ENCODE measurements at places on chromosomes 12 and 14.
A peak's percentile ranks its signal among the peaks of the same experiment; 100 is the strongest.

- no peak overlapping the region for H3K27ac ChIP-seq
- H3K36me3 ChIP-seq, result no peaks in the 10 kb centered on the region
- peaks cover 12% of the 10 kb centered on the region for H3K4me1 ChIP-seq
- no peak for DNase-seq
These were observed 119.2 kb downstream of the AACS start for GRCh38 chr12:125184213-125184967.

DNA sequence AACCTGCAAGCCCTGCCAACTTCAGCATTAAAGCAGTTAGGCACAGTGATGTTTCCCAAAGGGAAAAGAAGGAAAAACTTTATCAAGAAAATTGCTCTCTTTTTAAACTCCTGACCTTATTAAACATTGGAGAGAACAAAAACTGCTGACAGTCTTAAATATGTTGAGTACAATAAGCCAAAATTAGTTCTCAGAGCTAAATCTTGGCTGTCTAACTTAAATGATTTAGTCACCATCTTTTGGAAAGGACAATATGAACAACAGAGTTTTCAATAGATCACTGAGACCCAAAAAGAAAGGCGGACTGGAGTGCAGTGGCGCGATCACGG, 70.8 kb downstream of the DUSP6 start:
- no peak for DNase-seq
- no peak overlapping the region for H3K4me3 ChIP-seq
- H3K4me1 ChIP-seq, result peaks cover 4% of the 10 kb centered on the region
- no peak overlapping the region for H3K27ac ChIP-seq
- H3K27me3 ChIP-seq, result peaks cover 2% of the 10 kb centered on the region
- no peaks in the 10 kb centered on the region for H3K36me3 ChIP-seq

DNA sequence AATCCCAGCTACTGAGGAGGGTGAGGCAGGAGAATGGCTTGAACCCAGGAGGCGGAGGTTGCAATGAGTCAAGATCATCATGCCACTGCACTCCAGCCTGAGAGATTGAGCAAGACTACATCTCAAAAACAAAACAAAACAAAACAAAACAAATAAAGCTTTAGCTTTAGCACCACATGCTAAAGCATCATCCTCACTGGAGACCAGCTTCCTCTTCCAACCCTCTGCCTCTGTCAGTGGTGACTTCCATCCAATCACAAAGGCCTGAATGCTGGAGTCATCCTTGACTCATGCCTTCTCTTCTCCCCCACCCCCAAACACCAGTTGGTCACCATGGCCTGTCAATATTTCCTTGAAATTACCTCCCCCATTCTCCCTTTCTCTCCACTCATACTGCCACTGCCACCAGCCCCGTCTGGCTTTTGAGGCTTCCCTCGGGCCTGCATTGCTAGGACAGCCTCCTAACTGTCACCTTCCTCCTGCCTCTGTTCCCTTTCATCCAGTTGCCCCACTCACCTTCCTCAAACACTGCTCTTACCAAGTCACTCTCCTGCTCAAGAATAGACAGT, 1.4 kb downstream of the ZNF385A start:
- peaks cover 36% of the 10 kb centered on the region for H3K4me1 ChIP-seq
- H3K27ac ChIP-seq, result no peak overlapping the region
- no peak for DNase-seq

DNA sequence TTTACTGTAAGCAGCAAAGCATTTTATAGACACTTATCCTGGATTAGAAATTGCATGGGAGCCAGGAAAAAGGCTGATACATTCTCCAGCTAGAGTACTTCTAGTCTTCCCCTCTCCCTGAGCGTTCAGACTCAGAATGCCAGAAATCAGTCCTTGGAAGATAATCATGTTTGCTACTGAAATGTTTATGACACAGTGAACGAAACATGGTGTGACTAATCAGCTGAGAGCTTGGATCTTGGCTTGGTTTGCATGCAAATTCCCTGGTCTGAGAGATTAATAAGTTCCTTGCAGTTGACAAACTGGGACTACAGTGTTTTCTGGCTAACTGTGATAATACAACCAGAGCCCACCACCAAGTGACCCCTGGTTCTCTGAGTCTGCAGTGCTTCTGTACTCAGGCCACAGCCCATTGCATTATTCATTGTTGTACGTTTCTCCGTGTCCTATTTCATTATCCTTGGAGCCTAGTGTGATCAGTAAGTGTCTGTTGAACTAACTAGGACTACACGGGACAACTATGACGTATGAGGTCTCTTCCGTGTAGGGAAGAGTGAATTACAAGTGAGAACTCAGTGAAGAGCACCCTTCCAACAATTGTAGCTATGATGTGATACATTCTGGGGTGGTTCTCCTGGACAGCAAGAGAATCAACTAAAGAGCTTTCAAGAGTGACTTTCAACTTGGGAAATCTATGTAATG, 34.6 kb upstream of the EVL start:
- DNase-seq, result no peak
- H3K27me3 ChIP-seq, result peaks cover 5% of the 10 kb centered on the region
- H3K36me3 ChIP-seq, result no peaks in the 10 kb centered on the region
- H3K27ac ChIP-seq, result no peak overlapping the region
- H3K4me1 ChIP-seq, result no peaks in the 10 kb centered on the region

GRCh38 chr12:20549108-20549719, 145.9 kb upstream of the SLCO1C1 start:
- H3K4me1 ChIP-seq, result no peaks in the 10 kb centered on the region
- no peak overlapping the region for H3K27ac ChIP-seq
- no peaks in the 10 kb centered on the region for H3K36me3 ChIP-seq
- H3K4me3 ChIP-seq, result no peak overlapping the region

DNA sequence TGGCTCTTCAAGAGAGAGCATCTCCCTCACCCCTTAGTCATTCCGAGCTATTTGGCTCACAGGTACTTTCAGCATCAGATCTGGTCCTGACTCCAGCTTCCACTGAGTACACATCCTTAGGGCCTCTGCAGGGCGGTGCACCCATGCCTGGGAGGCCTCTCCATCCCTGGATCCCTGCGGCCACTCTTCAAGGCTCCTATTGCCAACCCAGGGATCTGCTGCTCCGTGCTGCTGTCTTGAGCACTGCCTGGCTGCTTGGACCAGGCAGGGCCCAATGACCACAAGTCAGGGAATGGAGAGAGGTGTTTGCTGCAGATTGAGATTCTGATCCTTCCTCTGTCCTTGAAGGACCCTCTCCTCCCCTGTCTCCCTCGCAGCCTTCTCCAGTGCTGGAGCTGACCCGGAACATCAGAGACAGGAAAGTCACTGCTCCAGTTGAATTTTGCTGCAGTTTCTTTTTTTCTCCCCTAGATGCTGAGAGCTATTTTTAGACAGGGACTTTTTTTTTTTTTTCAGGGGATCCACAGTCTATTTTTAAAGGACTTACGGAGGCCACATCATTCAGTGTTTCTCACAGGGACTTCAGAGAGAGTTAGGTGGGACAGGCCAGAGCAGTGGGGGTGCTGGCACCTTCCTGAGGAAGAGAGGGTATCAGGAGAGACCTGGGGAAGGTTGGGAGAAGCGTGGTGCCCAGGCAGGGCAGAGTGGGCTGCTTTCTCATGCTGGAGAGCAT, 50.1 kb upstream of the KCNA1 start:
- H3K4me3 ChIP-seq, result no peak overlapping the region
- H3K27ac ChIP-seq, result no peak overlapping the region
- peaks cover 25% of the 10 kb centered on the region for H3K27me3 ChIP-seq
- DNase-seq, result no peak
- peaks cover 19% of the 10 kb centered on the region for H3K4me1 ChIP-seq
- no peaks in the 10 kb centered on the region for H3K36me3 ChIP-seq

DNA sequence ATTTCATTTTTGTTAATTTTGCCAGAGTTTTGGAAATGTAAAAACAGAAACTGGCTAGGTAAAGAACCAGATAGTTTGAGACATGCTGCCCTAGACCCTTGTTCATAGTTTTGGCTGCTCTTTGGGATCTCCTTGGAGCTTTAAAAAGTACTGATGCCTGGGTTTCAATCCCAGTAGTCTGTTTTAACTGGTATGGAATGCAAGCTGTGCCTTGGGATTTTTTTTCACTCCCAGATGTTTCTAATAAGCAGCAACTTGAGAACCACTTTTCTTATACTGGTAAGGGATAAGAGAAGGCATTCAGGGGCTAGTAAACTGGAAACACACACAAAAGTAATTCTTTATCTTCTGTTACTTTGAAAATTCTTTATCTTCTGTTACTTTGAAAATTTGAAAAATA, 18.8 kb downstream of the SLC35F4 start:
- H3K4me1 ChIP-seq, result no peaks in the 10 kb centered on the region
- H3K27ac ChIP-seq, result no peak overlapping the region
- peaks cover 2% of the 10 kb centered on the region for H3K27me3 ChIP-seq
- DNase-seq, result no peak

DNA sequence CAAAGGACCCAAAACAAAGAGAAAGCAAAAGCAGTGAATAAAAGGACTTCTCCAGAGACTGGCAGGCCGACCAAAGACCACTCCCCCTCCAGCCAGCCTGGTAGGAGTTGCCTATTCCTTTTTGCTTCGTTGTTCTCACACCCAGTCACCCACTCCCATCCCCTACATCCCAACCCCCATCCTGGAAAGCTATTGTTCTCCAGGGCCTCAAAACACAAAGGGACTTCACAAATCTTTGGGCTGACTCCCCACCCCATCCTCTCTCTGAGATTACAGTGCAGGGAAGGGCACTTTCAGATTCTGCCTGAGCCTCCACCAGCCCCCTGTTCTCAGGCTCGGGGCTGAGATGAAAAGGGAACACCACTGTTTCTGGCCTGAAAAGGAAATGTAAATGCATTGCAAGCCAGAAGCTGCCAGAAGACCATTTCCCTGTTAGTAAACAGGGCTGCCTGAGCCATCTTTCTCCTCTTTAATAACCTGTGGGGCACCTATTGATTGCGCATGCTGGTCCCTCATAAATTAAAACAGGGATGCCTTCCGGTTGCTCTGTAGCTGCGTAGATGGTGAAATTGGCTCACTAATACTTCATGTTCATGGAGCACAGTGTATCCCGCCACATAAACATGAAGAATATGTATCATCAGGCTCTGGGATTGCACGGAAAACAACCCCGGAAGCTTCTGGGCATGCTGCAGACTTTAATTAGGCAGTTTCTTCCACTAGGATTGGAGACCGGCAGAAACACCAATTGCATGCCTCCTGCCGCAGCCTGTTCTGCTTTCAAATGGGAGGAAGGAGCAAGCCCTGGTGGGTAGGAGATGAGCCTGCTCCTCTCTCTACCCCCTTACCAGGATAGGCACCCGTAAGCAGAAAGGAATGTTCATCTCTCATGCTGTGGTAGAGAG, 130.3 kb upstream of the FUT8 start:
- H3K36me3 ChIP-seq, result peaks cover 13% of the 10 kb centered on the region
- no peaks in the 10 kb centered on the region for H3K27me3 ChIP-seq
- DNase-seq, result no peak
- peaks cover 39% of the 10 kb centered on the region for H3K4me1 ChIP-seq

DNA sequence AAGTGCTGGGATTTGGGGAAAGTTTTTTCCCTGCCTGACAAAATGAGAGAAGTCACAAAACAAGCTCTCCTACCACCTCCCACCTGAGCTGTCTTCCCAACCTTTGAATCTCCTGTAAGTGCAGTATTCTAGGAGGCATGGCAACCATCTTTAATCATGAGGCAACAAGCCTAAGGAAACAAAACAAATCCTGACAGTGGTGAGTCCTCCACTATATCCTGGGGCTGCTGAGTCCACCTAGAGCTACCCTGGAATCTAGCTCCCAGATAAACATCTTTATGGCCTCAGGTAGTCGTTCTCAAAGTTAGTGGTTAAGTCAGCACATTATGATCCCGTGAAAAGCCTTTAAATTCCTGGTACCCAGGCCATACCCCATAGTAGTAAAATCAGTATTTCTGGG, 22.3 kb upstream of the ACTN1 start:
- DNase-seq, result no peak
- no peak overlapping the region for H3K4me3 ChIP-seq
- no peaks in the 10 kb centered on the region for H3K36me3 ChIP-seq
- no peaks in the 10 kb centered on the region for H3K4me1 ChIP-seq

DNA sequence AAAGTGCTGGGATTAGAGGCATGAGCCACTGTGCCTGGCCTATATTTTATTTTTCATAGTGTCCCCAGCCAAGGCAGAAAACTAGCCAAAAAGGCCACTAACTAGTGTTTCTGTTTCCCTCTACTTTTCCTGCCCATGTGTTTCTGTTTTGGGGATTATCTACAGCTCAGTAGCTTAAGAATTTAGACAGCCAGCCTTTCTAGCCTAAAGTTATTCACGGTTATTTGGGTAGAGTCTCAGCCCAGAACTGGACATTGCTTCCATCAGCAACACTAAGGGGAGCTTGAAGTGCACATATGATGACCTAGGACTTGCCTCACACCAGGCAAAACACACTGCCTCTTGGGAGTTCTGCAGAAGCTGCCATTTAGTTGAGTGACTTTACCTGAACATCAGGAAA, 17.9 kb downstream of the PROX2 start:
- no peaks in the 10 kb centered on the region for H3K27me3 ChIP-seq
- no peak overlapping the region for H3K27ac ChIP-seq
- DNase-seq, result no peak
- H3K36me3 ChIP-seq, result no peaks in the 10 kb centered on the region
- H3K4me3 ChIP-seq, result no peak overlapping the region

DNA sequence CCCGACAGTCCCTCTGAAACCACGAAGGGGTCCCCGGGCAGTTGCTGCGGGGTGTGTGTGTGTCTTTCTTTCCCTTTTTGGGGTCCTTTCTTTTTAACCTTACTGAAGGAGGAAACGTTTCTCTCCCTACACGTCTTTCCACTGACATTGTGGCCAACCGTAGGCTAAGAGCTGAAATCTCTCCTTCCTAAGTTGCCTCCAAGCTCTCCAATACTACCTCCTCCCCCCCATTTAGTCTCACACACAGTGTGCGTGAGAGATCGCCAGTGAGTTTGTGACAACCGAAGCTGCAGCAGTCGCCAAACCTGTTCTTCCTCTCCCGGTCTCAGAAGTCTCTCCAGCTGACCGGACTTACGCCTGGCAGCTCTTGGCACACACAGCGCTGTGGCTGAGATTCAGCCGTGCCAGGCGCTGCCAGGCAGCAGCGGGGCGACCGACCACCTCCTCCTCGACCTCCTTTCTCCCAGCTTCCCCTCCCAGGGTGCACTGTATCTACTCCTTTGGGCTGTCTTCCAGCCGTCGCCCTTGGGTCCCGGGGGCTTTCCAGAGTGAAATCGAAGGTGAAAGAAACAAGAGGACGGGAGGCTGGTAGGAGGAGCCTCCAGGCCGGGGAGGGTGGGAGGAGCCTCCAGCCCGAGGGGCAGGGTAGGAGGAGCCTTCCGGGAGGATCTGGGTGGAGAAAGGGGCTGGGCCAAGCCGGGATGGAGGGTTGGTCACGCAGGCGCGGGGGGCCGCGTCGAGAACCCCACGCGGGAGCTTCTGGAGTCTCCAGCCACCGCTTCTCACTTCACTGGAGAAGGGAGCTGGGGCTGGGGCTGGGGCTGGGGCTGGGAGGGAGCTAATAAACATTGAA, at the start of gene TMTC2:
TMTC2 (plus strand) TSS at position 739 of the 853 bp plus-strand sequence.
- H3K4me3 ChIP-seq, result peak within 1 kb of the TSS; percentile 97
- peak; percentile 84 for DNase-seq
- H3K36me3 ChIP-seq, result no peaks in the 10 kb centered on the region
- peaks cover 5% of the 10 kb centered on the region for H3K27me3 ChIP-seq
